ENCODE measurements at places on chromosomes 12 and 14. TPM values are rescaled to one million over a fixed set of nuclear protein-coding genes. Genes with fewer than 3 reads are reported as not detected.

DNA sequence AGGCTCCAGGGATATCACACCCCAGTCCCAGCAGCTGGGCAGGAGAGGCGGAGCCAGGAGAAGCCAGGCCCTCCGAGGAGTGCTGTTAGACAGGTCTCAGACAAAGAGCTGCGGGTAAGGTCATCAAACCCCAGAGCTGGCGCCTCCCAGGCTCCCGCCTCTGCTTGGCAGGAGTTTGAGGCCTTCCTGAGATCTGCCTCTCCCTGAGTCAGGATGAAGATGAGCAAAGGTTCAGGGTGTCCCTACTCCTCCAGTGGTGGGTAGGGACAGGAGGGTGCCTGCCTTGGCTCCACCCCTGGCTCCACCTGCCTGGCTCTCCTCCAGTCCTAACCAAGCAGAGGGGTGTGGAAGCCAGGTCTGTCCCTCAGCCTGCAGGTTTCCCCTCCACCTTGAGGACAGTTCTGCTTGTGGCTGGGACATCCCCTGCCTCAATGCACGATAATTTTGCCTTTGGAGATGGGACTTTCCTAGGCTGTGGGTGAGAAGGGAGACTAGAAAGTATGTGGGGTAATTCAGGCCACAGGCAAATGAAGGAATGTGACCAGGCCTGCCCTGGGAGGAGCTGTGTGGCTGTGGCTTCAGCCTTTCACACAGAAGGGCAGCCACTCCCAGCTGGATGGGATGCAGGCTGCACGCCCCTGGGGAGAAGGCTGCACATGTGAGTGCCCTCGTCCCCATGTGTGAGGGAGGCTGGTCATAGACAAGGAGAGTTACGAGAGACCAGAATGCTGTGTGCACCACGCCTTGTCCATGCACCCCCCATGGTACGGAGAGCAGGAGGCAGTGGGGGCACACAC is 2.2 kb downstream of the PLEKHG6 start:
- peak; percentile 92 for DNase-seq

GRCh38 chr12:943051-943450 is 6.4 kb downstream of the RAD52 start:
- DNase-seq = no peak

DNA sequence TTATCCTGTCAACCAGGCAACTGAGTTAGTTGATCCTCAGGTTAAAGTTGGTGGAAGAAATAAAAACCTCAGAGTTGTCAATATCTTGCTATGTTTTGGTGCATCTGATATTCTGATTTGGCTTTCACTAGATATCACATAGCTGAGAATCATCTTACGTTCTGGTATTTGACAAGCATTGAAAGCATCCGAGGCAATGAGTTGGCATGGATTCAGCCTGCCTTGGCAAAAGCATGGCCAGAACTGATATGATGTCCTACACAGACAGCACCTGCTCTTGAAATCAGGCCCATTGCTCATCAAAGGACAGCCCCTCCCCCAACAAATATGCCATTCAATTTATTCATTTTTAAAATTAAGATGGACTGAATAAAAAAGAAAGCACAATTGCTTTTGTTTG is 320.7 kb upstream of the ATP2B1 start:
- no peak for DNase-seq

DNA sequence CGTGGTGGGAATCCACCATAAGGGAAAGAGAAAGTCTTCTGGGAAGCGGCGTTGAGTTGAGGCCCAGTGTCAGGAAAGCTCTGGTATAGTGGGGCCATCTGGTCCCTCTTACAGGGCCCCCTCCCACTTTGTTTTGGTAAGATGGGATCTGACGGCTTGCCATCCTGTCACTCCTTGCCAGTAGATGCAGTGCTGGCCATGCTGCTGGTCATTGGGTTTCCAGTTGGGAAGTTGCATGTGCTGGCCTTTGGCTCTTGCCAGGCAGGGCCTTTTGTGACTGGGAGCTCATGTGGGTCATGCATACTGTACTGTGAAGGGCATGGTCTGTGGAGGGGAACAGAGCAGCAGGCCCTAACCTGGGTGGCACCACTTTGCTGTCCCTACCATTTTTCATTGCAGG is 3.8 kb downstream of the TRAF3 start:
- no peak for DNase-seq

DNA sequence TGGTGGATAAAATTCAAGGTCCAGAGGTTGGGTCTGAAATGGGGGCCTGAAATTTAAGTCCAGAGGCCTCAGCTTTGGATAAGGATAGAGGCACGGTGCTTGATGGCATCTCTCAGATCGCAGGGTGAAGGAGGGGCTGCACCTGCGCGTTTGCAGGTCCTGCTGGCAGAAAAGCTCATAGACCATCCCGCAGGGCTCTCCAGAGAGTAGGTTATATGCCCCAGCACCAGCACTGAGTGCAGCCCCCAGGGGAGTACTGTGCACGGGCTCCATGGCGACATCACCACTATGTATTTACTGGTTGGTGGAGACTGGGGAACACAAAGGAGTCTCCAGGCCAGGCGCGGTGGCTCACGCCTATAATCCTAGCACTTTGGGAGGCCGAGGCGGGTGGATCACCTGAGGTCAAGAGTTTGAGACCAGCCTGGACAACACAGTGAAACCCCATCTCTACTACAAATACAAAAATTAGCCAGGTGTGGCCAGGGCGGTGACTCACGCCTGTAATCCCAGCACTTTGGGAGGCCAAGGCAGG is 4.3 kb upstream of the CD63 start:
- DNase-seq = no peak

DNA sequence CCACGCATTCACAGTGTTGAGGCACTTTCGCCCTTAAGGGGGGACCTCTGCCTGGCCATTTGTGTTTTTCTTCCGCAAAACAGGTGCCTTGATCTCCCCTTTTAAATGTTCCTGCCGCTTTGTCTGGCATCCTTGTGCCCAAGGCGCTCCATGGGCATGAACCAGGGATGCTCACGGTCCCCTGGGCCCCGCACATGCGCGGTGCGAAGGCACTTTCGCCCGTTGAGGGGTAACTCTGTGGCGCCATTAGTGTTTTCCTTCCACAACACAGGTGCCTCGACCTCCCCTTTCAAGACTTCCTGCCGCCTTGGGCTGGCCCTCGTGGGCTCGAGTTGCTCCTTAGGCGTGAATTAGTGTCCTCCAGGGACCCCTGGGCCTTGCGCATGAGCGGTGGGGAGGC is 335.5 kb downstream of the ALG10 start:
- no peak for DNase-seq

DNA sequence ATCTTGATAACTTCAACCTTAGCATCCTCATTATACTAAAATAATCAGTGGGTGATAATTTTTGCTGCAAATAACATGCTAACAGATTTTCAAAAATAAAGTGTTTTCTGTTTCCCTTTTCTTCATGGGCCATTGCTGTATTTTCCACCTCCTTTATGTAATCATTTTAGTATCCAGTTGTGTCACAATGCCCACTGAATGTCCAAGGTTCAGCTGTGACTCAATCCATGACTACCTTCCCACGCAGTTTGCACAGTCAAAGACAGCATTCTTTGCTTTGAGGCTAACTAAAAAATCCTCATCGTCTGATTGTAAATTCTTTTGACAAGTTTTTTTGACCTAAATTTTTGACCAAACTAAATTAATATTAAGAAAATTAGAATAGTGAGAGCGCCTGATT is 474.1 kb downstream of the FLRT2 start:
- no peak for DNase-seq

GRCh38 chr14:23433457-23433856 is 2.0 kb downstream of the MYH7 start:
- no peak for DNase-seq

DNA sequence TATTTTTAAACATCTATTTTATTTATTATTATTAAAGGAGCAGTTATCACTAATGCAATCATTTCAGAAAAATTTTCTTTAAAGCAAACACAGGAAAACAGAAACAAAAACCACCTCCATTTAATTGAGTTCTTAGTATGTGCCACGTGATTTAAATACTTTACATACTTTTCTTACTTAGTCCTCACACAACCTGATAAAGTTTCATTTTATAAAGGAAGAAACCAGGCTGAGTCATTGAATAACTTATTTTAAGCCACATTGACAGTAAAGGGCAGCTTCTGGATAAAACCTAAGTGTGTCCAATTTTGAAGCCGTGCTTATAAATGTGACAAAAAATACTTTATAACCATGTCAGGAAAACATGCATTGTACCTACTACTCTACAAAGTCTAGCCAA is 57.1 kb upstream of the PCED1B start:
- DNase-seq = no peak

- no peak for DNase-seq
Observed at GRCh38 chr12:13230500-13230899, 34.0 kb downstream of the EMP1 start.

DNA sequence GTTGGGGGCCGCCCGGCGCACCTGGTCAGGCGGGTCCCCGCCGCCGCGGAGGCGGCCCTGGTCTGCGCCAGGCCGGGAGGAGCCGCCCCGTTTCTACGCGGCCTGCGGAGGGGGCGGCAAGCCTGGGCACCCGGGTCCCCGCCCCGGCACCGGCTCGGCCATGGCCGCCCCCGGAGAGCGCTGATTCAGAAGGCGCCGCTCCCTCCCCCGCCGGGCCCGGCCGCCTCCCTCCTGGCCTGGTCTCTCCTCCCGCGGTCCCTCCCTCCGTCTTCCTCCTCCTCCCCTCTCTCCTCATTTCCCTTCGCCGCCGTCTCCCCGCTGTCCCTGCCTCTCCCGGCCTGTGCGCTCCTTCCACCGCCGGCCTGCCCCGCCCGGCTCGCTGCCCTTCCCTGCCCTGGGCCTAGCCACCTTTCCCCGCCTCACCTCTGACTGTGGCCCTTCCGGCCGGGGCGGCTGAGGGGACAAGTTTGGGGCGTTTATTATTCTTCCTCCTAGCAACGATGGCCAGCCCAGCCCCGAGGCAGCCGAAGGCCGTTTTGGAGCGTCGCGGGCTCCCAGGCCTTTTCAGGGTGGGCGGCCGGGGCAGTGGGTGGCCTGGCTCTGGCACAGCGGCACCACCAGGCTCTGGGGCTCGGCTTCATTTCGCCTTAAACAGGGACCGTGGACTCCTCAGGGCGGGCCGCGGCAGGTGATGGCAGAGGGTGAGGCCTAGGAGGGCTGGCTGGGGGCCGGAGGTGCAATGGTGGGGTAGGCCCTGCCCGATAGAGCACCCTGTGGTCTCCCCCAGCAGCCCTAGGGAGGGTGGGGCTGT is 768 bp downstream of the CEP170B start:
- DNase-seq = peak; percentile 77

DNA sequence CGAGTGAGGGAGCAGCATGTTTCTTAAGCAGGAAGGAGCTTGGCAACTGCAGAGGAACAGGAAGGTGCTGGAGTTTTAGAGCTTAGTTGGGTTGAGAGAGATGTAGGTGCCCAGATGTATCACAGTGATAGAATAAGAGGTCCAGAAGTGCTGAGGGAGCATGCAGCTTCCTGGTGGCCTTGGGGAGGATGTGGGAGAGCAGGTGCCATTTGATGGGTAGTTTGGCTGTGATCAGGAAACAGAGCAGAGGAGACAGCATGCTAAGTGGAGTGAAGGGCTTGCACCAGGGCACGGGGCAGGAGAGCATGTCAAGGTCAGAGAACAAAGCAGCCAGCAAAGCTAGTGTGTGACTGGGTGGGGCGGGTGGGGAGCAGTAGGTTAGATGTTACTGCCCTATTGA is 74.8 kb downstream of the PAPOLA start:
- DNase-seq = no peak

- DNase-seq = no peak
Observed at GRCh38 chr12:131716282-131716681, 5.4 kb downstream of the SFSWAP start.

DNA sequence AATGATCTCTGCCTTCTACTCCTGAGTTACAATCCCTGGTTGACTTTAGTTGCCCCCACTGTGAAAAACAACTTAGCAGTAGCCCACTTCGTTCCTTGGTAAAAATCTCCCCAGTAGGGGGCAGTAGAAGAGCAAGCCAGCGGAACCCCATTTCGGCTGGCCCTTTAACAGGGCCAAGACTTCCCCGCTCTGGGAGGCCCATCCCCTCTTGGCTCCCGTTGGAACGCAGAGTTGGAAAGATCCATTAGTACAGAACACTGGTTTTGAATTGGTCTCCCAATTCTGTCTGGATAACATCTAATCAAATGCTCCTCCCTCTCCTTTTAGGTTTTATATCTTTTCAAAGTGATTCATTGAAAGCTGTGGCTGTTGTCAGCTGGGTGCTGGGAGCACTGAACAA is 1133.3 kb downstream of the BCL11B start:
- peak; percentile 10 for DNase-seq

DNA sequence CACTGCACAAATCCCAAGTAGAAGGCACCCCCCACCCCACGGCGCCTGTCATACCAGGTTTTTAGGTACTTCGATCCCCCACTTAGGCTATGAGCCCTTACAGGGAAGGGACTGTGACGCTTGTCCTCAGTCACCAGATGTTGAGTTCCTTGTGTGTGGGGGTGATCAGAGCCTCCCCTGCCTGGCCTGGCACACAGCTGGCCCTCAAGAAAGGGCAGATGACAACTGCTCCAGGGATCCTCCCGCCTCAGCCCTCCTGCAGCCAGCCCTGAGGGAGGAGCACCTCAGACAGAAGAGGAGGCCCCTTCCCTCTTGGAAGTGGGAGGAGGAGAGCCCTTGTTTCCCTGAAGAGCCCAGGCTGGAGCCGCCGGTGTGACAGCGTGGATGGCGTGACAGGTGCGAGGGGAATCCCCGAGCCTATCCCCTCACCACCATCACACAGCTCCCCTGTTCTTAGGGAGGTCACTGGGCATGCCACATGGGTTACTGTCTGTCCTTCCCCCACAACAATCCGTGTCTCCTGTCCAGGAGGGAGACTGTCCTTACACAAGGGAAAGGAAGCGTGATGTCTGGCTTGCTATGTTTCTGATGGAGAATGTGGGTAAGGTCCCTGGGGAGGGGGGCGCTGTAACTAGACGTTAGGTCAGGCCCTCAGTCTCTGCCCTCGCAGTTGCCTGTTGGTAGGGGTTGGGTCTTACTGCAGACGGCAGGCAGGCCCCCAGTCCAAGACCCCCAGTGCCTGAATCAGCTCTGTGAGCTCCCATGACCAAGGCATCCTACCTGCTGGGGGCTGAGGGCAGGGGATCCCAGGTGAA is 31.4 kb downstream of the P2RX4 start:
- no peak for DNase-seq

The UBE3B gene
- 73.0 TPM for total RNA-seq

The CFL2 gene
- total RNA-seq = 108 TPM

The USP44 gene
- 0.41 TPM for total RNA-seq

The B4GALNT1 gene
- total RNA-seq = 2.1 TPM

The CEBPE gene
- not detected for total RNA-seq

The CCDC175 gene
- 0.95 TPM for total RNA-seq

The RPGRIP1 gene
- total RNA-seq = not detected

The ADGRD1 gene
- total RNA-seq = 9.4 TPM

The WASHC3 gene
- total RNA-seq = 78.6 TPM

All from transverse colon (tissue), 4 donors.